Right renal pelvis (tissue), 4 donors: ENCODE measurements at places on chromosomes 5 and 9. TPM values are rescaled to one million over a fixed set of nuclear protein-coding genes. Genes with fewer than 3 reads are reported as not detected.

- no peak for DNase-seq
Measured at GRCh38 chr9:136545692-136545964, 220 bp downstream of the NOTCH1 start.

DNA sequence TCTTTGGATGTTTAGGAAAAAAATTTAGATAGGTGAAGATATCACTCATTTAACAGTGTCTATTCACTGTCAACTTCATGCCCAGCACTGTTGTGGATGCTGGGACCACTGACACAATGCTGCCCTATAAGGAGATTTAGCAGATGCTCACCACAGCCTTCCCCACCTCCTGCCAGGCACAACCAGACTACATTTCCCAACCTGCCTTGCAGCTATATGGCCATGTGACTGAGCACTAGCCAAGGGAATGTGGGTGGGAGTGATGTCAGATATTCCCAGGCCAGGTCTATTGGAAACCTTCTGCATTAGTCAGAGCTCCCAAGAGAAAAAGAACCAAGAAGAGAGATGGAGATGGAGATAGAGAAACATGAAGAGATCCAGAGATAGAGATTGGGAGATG, 302.6 kb upstream of the TAS2R1 start:
- DNase-seq: no peak

INVS gene
- 14.8 TPM for polyA plus RNA-seq

DNA sequence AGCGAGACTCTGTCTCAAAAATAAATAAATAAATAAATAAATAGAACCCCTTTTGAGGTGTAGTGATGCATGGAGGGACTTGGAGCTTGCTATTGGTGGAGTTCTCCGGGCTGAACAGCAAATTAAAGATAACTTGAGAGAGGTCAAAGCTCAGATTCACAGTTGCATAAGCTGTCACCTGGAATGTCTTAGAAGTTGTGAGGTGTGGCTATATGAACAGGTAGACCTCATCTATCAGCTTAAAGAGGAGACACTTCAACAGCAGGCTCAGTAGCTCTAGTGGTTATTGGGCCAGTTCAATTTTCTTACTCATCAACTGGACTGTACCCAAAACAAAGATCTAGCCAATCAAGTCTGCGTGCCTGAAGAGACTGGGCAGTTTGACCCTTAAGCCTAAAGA, 11.7 kb upstream of the STING1 start:
- no peak for DNase-seq

ADRA1B gene
- polyA plus RNA-seq: 2.4 TPM

- DNase-seq: no peak
Measured at GRCh38 chr9:83199240-83199639, 136.3 kb upstream of the RASEF start.

KCNMB1 gene
- polyA plus RNA-seq: 1.3 TPM

ARHGEF37 gene
- polyA plus RNA-seq: 6.9 TPM

- no peak for DNase-seq
Measured at GRCh38 chr5:133396814-133397213, 215.5 kb downstream of the FSTL4 start.

SLC1A3 gene
- polyA plus RNA-seq: 4.9 TPM

LTC4S gene
- polyA plus RNA-seq: 2.7 TPM

ENTREP1 gene
- polyA plus RNA-seq: 3.5 TPM
